ENCODE measurements at places on chromosomes 1 and 21.

DNA sequence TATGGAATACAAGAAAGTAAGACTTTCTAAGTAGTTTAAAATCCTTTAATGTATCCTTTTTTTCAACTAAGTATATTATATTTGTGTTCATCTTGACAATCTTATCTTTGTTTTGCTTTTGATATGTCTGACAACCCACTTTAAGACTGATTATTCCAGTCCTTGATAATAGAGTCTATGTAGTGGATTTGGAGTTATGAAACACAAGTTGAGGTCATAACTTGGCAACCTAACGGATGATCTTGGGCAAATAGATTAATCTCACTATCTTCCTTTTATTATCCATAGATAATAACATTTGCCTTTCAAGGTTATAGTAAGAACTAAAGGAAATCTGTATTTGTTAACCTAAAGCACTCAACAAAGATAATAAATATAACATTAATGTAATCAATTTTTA lies 4.8 kb upstream of the GBP2 start:
- DNase-seq: no peak

DNA sequence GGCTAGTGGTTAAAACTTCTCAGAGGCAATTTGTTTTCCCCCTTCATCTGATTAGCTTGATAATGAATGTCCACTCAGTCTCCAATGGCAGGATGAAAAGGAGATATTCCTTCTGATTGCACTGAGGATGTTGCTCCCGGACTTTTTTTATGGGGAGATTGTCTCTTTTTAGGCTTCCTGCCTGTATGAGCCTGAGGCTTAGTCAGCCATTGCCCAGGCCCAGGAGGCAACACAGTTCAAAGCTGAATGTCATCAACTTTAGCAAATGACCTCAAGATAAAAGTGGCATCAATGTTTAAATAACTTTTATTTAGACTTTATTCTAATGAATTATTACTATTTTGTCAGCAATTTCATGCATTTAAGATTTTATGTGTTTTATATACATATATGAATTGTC lies 162.9 kb upstream of the PTBP2 start:
- no peak for DNase-seq

DNA sequence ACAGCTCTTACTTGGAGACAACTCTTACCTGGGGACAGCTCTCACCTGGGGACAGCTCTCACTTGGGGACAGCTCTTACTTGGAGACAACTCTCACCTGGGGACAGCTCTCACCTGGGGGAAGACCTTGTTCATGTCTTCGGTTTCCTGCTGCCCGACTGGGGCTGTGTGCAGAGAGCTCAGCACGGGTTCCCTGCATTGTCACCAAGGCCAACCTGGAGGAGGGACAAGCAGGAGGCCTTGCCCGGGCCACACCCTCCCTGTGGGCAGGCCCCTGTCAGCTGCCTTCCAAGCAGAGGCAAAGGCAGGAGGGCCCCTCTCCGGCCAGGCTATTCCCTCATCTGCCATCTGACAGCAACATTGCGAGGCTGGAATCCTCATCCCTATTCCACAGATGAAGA lies at the start of gene LDLRAD1:
LDLRAD1 (minus strand) TSS at position 208 of the 400 bp plus-strand sequence; CDS start at position 134, 74 bp downstream.
- DNase-seq: no peak

GRCh38 chr1:160579216-160579701 lies at the start of gene CD84:
Gene CD84, minus strand, starts transcription at chr1:160579496. Its CDS starts 59 bp downstream, at chr1:160579437.
- DNase-seq: no peak

DNA sequence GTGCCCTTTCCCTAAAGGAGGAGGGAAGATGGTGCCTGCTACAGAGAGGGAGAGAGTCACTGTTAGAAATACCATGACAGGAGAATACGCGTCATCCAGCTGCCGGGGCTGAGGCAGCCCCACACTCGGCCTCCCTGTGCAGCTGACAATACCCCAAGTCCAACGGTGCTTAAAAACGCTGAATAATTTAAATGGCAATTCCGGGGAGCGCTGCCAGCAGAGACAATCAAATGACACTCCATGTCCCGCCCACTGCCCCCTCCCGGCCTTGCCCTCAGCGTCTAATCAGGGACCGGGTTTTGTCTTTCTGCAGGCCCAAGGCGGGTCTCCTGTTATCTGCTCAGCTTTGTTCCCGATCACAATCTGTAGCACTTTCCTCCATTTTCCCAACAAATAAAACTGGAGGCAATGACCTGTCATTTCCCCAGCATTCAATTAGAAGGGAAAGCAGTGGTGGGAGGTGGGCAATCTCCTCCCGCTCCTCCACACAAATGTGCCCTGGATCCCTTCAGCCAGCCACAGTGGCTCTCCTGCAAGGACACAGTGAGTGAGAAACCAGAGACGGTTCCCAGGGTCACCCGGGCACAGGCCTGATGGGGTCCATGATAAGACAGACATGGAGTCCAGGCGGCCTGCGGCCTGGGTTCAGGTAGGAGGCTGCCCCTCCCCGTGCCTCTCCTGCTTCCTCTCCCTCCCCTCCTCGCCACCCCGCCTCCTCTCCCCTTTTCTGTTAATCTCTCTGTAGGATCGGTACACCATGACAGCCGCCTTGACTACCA lies 42.7 kb upstream of the AJAP1 start:
- DNase-seq: no peak

GRCh38 chr1:159860456-159860855 lies 2.0 kb downstream of the VSIG8 start:
- no peak for DNase-seq

DNA sequence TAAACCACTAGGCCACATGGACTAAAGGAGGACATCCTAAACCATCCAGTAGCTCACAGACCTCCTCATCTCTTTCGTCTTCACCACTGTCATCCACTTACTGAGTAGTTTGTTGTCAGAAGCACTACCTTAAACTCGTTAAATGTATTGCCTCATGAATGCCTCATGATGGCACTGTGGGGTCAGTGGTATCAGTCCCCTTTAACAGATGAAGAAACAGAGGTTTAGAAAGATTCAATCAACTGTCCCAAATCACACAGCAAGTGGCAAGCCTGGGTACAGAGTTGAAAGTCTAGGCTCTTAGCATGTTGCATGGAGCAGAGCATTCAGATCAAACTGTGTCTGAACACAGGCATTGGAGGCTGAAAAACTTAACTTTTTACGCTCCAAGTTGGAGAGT lies 183.6 kb upstream of the KIAA0040 start:
- DNase-seq: no peak

- no peak for DNase-seq
Observed at GRCh38 chr21:37936010-37936785, 19.9 kb upstream of the KCNJ6 start.

GRCh38 chr1:58104960-58105359 lies 441.6 kb downstream of the OMA1 start:
- no peak for DNase-seq

GRCh38 chr1:185694081-185694480 lies 40.1 kb upstream of the HMCN1 start:
- DNase-seq: no peak

- no peak for DNase-seq
Observed at GRCh38 chr1:16300436-16300835, 51.8 kb downstream of the FBXO42 start.

- DNase-seq: no peak
Observed at GRCh38 chr1:206949208-206949607, 2.9 kb upstream of the PIGR start.

- DNase-seq: no peak
Observed at GRCh38 chr1:51684776-51685175, 67.9 kb downstream of the OSBPL9 start.

- DNase-seq: no peak
Observed at GRCh38 chr1:243748706-243749283, 101.2 kb downstream of the AKT3 start.

- no peak for DNase-seq
Observed at GRCh38 chr21:16194095-16194787, 464.5 kb downstream of the USP25 start.

Data from stimulated activated CD4-positive, alpha-beta T cell treated with anti-CD3 and anti-CD28 coated beads, Interleukin-12 subunit alpha, Interleukin-12 subunit beta, amount 100 ng/mL, for 24 hours (primary cell).